Right atrium auricular region (tissue), 2 donors: ENCODE measurements at places on chromosomes 3 and 15.

GRCh38 chr3:58492494-58492905, 604 bp downstream of the KCTD6 start:
- DNase-seq: no peak

DNA sequence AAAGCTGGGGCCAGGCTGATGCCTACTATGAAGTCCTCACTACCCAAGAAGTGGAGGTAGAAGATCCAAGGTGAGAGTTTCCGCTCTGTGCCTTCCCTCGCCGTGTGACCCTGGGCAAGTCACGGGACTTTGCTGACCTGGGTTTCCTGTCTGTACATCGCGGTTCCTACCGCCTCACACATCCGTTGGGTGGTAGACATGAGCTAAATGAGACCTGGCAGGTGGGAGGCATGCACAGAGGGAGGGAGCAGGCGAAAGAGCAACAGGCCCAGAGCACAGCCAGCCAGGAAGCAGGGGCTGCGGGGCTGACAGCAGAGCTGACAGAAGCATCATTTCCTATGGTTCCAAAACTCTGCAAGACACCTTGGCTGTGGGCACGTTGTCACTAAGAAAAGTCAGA, 157.3 kb upstream of the BHLHE40 start:
- DNase-seq: no peak

GRCh38 chr15:98967916-98968315, 39.7 kb downstream of the PGPEP1L start:
- no peak for DNase-seq

DNA sequence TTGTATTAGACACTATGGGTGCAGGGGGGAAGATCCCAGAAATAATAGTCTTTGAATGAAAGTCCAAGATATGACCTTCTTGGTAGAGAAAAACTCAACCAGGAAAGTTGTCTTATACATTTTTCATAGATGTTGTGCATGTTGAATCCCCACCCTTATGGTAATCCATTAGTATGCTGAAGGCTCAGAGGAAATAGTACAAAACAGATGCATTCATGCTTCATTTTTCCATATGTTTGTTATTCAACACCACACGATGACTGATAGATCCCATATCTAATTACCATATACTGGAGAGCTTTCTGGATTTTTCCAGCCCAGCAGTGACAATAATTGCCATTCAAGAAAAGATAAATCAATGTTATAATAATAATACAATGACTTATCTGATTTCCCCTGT, 487.4 kb downstream of the FGF12 start:
- no peak for DNase-seq

DNA sequence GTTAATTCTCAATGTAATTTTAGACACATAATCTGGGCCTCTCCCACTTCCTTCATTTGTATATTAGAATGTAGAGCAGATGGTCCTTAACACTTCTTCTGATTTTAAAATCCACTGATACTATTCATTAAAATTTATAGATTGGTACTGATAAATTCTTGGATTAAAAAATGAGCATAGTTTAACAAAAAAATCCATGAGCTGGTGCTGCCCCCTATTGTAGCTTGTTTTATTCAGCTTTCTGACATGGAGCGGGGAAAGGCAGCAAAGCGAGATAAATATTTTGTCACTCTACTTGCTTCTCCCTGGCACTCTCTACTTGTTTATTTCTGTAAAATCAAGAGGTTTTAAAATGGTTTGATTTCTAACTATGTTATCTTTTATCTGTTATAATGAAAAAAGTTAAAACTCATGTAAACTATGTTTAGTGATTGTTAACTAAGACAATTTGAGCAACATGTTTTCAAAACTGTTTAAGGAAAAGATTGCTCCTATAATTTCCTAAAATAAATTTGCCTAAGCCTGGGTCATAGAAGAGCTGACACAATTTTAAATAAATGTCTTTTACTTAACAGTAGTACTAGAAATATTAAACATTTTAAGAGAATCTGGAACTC, 26.5 kb upstream of the PLOD2 start:
- DNase-seq: no peak

- no peak for DNase-seq
Observed at GRCh38 chr3:15805756-15806266, 8.0 kb upstream of the ANKRD28 start.

- no peak for DNase-seq
Observed at GRCh38 chr15:38463893-38464292, 10.0 kb downstream of the FAM98B start.

GRCh38 chr15:65902373-65902772, 33.1 kb downstream of the RAB11A start:
- peak; percentile 64 for DNase-seq
